ENCODE measurements at places on chromosomes 2 and 18. TPM values are rescaled to one million over a fixed set of nuclear protein-coding genes. Genes with fewer than 3 reads are reported as not detected.

GCG gene
- total RNA-seq, result not detected

NIFK gene
- 60.4 TPM for total RNA-seq

WNT6 gene
- 0.24 TPM for total RNA-seq

CD8A gene
- 0.34 TPM for total RNA-seq

IL37 gene
- total RNA-seq, result not detected

SH3RF3 gene
- total RNA-seq, result 0.39 TPM

GAREM2 gene
- total RNA-seq, result 7.0 TPM

RABL2A gene
- 9.7 TPM for total RNA-seq

CPO gene
- total RNA-seq, result not detected

TPO gene
- 0.20 TPM for total RNA-seq
